GM12878 (cell line): ENCODE measurements at places on chromosomes 5 and 9.

GRCh38 chr5:66720780-66721179 lies 124.6 kb downstream of the MAST4 start:
- DNase-seq: no peak

- DNase-seq: no peak
Measured at GRCh38 chr5:177309351-177310191, 2.1 kb downstream of the MXD3 start.

GRCh38 chr5:93340881-93341280 lies 240.1 kb downstream of the NR2F1-AS1 start:
- DNase-seq: no peak

- DNase-seq: no peak
Measured at GRCh38 chr5:93395971-93396379, 185.0 kb downstream of the NR2F1-AS1 start.

DNA sequence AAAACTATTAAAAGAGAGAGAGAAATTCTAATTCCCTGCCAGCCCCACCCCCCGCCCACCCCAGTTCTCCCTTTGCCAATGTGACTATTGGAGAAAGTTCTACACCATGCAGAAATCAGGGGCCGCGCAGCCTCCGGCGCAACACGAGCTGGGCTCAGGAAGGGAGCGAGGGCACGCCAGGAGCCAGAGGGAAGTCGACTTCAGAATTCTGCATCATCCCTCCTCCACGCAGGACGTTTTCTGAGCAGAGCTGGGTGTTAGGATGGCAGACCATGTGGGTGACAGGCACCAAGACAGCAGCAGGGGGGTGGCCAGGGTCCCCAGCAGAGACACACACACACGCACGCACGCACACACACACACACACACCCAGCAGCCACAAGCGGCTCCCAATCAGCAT lies 72.6 kb downstream of the PTCH1 start:
- DNase-seq: no peak

- no peak for DNase-seq
Measured at GRCh38 chr9:126412905-126413304, 86.3 kb downstream of the MVB12B start.

DNA sequence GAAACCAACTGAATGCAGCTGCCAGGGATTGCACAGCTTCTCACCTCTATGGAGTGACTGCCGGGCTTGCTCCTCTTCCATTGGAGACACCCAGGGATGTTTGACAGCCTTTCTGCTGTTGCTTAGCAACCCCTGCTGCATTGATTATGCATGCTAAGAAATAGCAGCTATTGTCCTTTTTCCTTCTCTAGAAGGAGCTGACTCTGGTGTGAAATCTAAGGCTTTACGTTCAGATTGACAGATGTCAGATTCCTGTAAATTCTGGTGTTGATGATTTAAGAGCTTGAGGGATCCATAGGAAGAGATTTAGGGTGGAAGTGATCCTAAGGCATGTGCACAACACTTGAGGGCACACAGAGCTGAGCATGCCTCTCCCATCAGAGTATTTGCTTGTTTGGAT lies 267.7 kb downstream of the NTRK2 start:
- DNase-seq: no peak

DNA sequence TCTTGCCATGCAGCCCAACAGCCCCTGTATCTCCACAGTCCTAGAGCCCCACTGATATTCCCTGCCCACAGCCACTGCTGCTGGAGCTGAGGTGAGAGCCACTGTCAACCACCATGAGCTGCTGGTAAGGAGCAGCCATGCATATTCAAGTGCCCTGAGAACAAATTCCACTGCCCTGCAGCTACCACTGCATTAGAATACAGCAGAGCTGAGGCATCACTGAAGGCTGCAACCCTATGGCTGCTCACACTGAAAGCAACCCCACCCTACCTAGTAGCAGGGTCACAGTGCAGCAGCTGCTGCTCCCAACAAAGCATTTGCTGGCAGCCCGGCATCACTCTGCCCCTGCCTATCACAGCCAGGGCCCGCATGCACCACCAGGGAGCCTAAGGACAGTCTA lies 68.6 kb downstream of the SKIC3 start:
- DNase-seq: no peak

DNA sequence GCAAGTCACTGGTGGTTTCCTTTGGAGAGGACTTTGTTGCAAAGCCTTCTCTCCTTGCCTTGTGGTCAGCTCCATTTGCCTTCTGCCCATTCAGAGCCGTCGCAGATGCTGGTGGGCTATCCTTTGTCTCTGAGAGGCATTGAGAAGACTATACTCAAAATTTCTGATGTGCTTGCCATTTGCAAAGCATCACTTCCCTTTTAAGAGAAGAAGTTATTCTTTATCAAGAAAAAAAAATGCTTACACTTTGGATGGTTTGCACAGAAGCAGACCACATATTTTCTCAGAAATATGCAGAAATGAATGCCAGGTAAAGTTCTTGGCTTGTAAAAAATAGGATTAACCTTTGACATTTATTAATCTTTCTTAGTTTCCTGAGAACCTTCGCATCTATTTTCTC lies 195.8 kb upstream of the KLF4 start:
- no peak for DNase-seq

- DNase-seq: no peak
Measured at GRCh38 chr5:31445041-31445600, 86.8 kb downstream of the DROSHA start.

GRCh38 chr5:98755406-98755805 lies 18.1 kb upstream of the RGMB start:
- DNase-seq: no peak

DNA sequence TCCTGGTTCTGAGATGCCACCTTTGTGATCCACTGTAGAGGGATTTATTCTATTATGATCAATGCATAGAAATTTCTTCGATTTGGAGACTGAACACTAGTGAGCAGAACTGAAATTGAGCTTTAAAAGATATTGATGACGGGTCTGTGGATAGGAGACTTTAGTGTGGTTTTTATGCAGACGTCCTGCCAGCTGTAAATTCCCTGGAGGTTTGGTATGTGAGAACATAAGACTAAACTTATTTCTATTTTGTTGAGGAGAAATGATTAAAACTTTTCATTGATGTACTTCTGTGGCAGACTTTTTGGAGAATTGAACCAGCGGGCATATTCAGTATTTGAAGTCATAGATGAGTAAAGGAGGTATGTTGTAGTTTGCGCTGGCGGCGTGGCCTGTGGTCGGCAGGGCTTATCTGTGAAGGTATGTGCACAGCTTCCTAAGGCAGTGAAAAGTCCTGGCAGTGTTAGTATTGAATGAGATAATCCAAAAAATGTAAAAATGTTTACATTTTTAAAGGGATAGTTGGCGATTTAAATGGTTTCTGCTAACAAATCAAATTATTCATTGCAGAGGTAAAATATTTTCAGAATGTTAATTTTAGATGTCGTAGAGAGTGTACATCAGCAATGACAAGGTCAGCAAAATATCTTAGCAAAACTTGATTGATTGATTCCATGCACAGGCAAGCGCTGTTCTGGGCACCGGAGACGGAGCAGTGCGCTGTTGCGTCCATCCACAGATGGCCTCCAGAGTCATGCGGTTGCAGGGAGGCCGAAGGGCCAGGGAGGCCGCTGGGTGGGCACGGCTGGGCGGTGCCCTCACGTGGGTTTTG lies 20.4 kb downstream of the TENT4A start:
- DNase-seq: no peak

DNA sequence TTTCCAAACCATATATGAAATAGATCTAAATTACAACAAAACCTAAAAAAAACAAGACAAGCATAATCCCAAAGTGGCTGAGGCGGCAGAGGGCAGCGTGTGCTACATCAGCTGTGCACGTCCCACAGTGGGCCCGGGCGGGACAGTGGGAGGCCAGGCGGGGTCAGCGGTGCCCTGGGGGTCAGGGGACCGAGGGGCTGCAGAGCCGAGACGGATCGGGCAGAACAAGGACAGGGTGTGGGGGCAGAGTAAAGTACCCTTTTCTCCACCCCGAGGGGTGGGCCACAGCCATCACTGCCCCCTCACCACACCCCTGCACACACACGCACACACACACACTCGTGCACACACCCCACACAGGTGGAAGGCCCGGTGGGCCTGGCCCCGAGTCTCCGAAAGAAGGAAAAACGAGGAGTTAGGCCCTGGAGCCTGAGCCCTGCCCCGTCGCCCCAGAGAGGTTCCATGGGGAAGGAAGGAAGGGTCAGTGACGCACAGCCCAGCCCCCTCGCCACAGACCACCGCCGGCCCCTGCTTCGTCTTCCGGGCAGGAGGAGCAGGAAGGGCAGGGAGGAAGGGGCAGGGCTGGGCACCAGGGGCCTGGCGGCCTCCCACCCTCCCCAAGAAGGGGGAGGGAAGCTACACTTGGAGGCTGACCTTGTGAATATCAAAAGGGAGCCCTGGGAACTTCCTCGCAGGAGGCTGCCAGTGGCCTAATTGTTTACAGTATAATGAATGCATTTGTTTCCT lies 49.6 kb upstream of the UBAC1 start:
- DNase-seq: no peak

DNA sequence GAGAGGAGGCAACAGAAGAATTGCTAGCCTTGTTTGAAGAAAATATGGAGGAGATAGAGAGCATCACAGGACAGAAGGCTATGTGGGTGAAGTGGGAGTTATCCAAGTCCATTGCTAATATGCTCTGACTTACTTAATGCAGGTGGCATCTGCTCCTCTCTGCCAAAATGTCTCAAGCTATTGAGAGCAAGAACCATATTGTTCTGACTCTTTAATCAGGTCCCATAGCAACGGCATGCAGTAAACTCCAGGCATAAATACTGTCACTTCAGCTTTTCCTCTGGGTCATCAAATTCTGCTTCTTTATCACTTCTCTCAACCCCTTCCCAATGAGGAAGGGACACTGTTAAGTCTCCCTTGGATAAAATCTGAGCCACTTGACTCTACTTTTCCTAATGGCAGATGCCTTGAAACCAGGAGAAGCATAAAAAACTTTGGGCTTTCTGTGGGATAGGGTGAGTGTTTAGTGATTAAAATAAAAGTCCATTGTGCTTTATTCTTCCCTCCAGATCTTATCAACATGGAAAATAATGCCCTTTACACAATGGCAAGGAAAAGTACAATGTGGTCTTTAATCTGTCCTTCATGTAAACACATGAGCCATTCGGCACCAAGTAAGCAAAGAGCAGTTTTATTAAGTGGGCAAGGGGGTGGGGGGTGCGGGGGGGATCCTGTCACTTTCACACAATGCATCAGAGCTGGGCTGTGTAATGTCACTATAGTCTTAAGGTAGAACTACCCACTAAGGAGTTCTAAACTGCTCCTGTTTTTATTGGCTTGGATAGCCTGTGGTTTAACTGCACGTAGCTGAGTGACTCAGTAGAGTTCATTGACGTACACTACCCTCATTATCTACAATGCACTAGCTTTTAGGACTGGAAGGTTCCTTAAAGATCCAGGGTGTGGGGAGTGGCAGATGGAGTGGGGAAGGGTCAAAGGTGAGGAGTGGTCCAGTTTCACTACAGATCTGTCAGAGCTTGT lies 71.0 kb upstream of the TARS1 start:
- no peak for DNase-seq

DNA sequence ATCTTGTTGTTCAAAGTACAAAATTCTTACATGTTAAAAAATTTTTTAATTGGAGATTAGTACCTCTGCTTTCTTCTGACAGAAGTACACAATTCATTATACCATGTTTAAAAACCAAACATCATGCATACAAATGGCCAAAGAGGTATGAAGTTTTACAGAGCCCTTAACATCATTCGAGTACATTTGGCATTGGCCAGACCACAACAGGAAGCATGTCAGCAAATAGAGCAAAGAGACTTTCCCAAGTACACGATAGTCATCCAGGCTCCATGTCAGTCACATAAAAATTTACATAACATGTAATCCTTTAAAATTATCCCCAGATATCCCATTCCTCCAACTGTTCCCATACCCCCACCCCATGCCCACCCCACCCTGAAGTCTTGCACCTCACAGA lies 22.5 kb downstream of the HMGCS1 start:
- no peak for DNase-seq

GRCh38 chr9:136868644-136869043 lies 2.5 kb upstream of the EDF1 start:
- DNase-seq: no peak

- no peak for DNase-seq
Measured at GRCh38 chr5:134022333-134022732, 17.6 kb upstream of the VDAC1 start.

- DNase-seq: no peak
Measured at GRCh38 chr5:171770153-171770552, 15.5 kb upstream of the SMIM23 start.

GRCh38 chr5:1118231-1118698 lies 6.4 kb upstream of the SLC12A7 start:
- DNase-seq: no peak

DNA sequence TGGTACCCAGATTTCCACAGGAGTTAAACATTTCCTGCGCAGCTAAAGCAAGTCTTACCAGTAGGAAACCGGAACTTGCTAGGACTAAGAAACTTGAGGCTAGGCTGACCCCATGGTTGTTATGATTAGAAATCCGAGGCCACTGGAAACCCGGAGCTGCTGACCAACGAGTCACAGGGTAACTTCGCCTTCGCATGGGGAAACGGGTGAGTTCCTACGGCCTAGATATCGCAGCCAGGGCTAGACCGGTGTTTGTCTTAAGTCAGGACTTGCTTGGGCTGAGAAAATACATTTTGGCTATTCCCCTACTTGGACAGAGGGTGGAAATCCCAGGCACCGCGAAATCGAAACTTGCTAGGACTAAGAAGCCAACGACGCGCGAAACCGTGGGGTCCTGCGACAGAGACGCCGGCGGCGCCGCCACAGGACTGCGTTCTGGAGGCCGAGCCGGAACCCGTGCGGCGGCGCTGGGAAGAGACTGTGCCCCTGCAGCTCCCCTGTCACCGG lies 1.6 kb upstream of the ANXA2R start:
- no peak for DNase-seq

DNA sequence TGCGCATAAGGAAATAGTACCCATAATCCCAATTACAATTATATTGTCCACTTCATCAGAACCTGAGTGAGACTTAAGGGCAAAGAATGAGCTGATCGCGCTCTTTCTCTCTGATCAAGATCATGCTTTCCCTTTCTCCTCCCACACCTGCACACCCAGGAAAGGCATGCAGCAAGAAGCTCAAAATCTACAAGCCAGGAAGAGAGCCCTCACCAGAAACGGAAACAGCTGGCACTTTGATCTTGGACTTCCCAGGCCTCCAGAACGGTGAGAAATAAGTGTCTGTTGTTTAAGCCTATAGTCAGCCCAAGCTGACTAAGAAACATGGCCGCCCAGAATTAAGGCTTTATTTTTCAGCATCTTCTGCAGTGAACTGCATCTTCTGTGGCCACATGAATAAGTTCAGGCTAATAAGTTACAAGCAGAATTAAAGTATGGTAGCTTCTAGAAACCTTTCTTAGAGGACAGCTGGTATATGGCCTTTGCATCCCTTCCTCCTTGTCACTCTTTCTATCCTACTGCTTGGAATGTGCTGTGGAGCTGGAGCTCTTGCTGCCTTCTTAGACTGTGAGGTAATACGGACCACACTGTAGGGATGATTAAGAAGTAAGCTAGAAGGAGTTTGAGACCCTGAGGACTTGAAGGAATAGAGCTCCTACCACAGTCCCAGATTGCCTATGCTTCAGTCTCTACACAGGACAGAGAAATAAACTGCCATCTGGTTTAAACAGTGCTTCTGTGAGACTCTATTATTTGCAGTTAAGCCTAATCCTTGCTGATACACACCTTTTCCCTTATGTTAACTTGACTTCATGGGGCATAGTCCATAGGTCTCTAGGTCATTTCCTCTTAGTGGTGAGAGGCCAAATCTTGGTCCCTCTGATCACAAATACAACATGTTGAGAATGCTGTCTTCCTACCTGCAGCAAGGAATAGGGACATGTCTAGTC lies 17.2 kb downstream of the OR2S2 start:
- no peak for DNase-seq

GRCh38 chr5:68215898-68216244 lies 315 bp downstream of the PIK3R1 start:
- no peak for DNase-seq
